ENCODE measurements at places on chromosomes 2 and 18. TPM values are rescaled to one million over a fixed set of nuclear protein-coding genes. Genes with fewer than 3 reads are reported as not detected.

GRCh38 chr2:127231130-127231865 lies 11.2 kb upstream of the CYP27C1 start:
- no peaks in the 10 kb centered on the region for H3K36me3 ChIP-seq
- H3K27me3 ChIP-seq = peaks cover 4% of the 10 kb centered on the region
- H3K27ac ChIP-seq = no peak overlapping the region
- peak; percentile 70 for DNase-seq
- H3K4me1 ChIP-seq = peaks cover 22% of the 10 kb centered on the region
- H3K4me3 ChIP-seq = no peak overlapping the region

DNA sequence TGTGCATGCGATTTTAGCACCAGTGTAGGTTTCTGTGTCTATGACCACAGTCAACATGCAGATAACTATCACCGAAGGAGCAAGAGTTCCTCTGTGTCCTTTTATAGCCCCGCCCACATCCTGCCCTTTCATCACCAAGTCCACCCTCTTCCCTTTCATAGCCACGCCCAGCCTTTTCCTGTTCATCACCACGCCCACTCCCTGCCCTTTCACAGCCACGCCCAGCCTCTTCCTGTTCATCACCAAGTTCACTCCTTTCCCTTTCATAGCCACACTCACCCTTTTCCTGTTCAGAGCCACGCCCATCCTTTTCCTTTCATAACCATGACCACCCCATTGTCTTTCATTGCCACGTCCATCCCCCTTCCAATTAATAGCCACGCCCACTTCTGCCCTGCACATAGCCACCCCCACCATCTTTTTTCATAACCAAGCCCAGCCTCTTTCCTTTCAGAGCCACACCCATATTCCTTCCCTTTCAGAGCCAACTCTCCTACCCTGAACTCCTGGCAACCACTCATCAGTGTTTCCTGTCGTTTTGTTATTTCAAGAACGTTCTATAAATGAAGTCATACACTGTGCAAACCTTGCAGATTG lies 273.9 kb downstream of the MYT1L start:
- H3K4me3 ChIP-seq = no peak overlapping the region
- no peaks in the 10 kb centered on the region for H3K4me1 ChIP-seq
- DNase-seq = no peak
- H3K27me3 ChIP-seq = no peaks in the 10 kb centered on the region
- no peaks in the 10 kb centered on the region for H3K36me3 ChIP-seq

The TDRD15 gene
- 0.12 TPM for polyA plus RNA-seq

DNA sequence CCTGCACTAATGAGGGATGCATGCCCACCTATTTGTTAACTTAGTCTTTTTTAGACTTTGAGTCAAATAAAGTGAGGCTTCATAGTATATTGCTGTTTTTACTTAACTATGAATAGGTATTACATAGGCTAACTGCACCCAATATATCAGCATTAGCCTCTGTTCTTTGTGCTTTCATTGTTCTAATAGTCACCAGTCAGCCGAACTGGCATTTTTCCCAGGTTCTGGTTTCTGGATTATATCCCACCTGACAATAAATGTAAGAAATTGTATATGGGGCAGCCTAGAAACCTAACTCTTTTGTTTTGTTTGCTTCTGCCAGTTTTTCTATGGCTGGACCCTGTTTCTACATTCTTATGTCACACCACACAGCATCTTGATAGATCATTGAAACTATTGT lies 1672.4 kb upstream of the LRRTM1 start:
- no peak overlapping the region for H3K4me3 ChIP-seq
- H3K27me3 ChIP-seq = no peaks in the 10 kb centered on the region
- H3K36me3 ChIP-seq = no peaks in the 10 kb centered on the region
- H3K4me1 ChIP-seq = no peaks in the 10 kb centered on the region
- DNase-seq = no peak

GRCh38 chr2:36222485-36222884 lies 133.1 kb upstream of the CRIM1 start:
- no peak overlapping the region for H3K4me3 ChIP-seq
- no peaks in the 10 kb centered on the region for H3K27me3 ChIP-seq
- no peaks in the 10 kb centered on the region for H3K36me3 ChIP-seq
- no peaks in the 10 kb centered on the region for H3K4me1 ChIP-seq
- H3K27ac ChIP-seq = no peak overlapping the region

GRCh38 chr2:7943446-7943845 lies 738.4 kb upstream of the ID2 start:
- H3K36me3 ChIP-seq = no peaks in the 10 kb centered on the region
- H3K4me1 ChIP-seq = peaks cover 10% of the 10 kb centered on the region
- no peak for DNase-seq
- no peak overlapping the region for H3K4me3 ChIP-seq

- H3K4me1 ChIP-seq = no peaks in the 10 kb centered on the region
- H3K4me3 ChIP-seq = no peak overlapping the region
- peak; percentile 1 for DNase-seq
- no peaks in the 10 kb centered on the region for H3K36me3 ChIP-seq
- no peak overlapping the region for H3K27ac ChIP-seq
Observed at GRCh38 chr18:68152770-68153169, 562.1 kb downstream of the TMX3 start.

DNA sequence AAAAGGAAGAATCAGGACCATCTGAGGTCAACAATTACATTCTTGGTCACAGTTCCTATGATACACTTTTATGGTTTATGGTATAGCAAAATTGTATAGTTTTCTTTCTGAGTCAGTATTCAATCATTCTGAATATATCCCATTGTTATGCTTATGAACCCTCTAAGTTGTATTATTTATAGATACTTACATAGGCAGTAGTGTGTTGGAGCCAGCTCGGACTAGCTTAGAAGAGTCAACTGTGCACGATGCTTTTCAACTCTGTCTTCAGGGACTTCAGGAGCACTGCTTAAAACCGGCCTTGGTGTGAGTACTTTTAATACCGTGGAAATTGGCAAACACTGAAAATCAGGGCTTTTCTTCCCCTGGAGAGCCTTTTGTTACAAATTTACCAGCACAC lies 215.7 kb downstream of the IKZF2 start:
- no peaks in the 10 kb centered on the region for H3K36me3 ChIP-seq
- no peak for DNase-seq
- no peak overlapping the region for H3K27ac ChIP-seq
- no peak overlapping the region for H3K4me3 ChIP-seq

DNA sequence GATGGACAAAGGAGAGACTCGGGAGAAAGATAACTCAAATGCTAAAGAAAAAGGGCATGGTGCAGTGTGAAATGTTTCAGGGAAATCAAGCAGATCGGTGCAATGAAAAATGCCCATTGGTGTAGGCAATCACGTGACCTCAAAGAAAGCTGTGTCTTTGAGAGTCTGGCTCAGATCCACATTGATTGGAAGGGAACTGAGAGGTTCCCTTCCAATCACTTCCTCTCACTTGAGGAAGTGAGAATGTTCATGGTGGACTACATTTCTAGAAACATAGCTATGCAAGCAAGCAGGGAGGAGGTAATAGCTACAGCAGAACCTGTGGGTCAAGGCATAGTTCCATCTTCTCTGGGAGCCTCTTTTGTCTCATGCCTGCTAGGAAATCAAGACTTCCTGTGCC lies 187.4 kb downstream of the LPIN1 start:
- no peak for DNase-seq
- H3K4me1 ChIP-seq = peaks cover 6% of the 10 kb centered on the region
- peaks cover 3% of the 10 kb centered on the region for H3K27me3 ChIP-seq
- no peak overlapping the region for H3K4me3 ChIP-seq

- no peaks in the 10 kb centered on the region for H3K27me3 ChIP-seq
- no peak for DNase-seq
- no peak overlapping the region for H3K4me3 ChIP-seq
- H3K4me1 ChIP-seq = no peaks in the 10 kb centered on the region
- no peak overlapping the region for H3K27ac ChIP-seq
Observed at GRCh38 chr2:54969940-54970338, 80.3 kb downstream of the RTN4 start.

The DTNA gene
- 32.7 TPM for polyA plus RNA-seq

- no peak for DNase-seq
- no peak overlapping the region for H3K4me3 ChIP-seq
- no peak overlapping the region for H3K27ac ChIP-seq
- peaks cover 10% of the 10 kb centered on the region for H3K4me1 ChIP-seq
- 0 out of 3 replicates have a peak, but pooled peaks cover 6% of the 10 kb centered on the region for H3K36me3 ChIP-seq
- no peaks in the 10 kb centered on the region for H3K27me3 ChIP-seq
Observed at GRCh38 chr18:13281406-13281805, 62.8 kb downstream of the LDLRAD4 start.

DNA sequence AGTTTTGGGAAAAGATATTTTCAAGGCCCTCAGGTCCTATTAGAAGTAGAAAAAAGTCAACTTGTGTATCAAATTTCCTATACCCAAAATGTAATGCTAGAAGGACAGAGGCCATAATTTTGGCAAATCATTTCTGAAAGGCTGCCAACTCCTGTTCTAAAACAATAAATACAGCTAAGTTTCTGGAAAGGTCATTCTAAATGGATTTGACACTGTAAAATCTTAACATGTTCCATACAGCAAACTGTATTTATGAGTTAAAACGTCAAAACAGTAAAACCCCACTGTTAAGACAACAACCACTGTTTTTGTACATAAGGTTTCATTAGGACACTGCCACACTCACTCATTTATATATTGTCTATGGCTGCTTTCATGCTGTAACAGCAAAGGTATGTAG lies 9.7 kb downstream of the FAM98A start:
- H3K4me1 ChIP-seq = no peaks in the 10 kb centered on the region
- no peak overlapping the region for H3K27ac ChIP-seq
- peaks cover 14% of the 10 kb centered on the region for H3K36me3 ChIP-seq
- no peak for DNase-seq
- no peak overlapping the region for H3K4me3 ChIP-seq
- H3K27me3 ChIP-seq = no peaks in the 10 kb centered on the region

- H3K4me3 ChIP-seq = no peak overlapping the region
- no peak for DNase-seq
- peaks cover 6% of the 10 kb centered on the region for H3K27me3 ChIP-seq
- H3K4me1 ChIP-seq = no peaks in the 10 kb centered on the region
- H3K36me3 ChIP-seq = no peaks in the 10 kb centered on the region
Observed at GRCh38 chr2:29480426-29480825, 365.2 kb downstream of the CLIP4 start.

The GPR39 gene
- 0.55 TPM for polyA plus RNA-seq

DNA sequence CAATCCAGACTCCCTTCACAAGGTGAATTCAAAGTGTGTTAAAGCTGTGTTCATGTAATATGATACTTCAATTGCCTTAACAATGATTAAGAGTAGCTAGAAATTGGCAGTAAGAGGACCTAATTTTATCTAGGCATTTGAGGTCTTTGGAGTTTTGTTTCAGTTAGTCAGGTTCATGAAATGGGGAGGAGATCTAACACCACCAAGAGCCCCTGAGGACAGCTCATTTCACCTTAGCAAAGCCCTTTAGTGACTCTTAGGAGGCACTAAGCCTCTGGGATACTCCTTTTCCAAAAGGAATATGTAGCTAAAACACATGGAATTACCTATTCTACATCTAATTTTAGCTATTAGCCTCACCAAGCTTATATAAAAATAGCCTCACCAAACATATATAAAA lies 716.5 kb upstream of the RAB6C start:
- H3K36me3 ChIP-seq = no peaks in the 10 kb centered on the region
- H3K27me3 ChIP-seq = no peaks in the 10 kb centered on the region
- no peaks in the 10 kb centered on the region for H3K4me1 ChIP-seq
- H3K4me3 ChIP-seq = no peak overlapping the region
- DNase-seq = no peak

DNA sequence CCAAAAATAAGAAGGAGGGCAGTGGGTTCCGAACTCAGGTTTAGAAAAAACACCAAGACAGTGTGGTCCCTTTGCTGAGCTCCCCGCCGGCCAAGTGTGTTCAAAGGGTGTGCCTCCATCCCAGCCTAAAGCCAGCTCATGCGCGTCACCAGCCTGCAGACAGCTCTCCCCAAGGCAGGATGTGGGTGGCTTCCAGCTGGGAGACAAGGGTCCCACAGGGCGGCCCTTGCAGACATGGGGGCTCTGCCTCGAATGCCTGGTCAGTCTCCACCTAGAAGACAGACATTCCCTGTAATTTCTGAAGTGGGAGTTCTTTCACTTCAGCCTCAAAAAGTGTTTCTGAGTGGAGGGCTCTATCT lies 135.8 kb upstream of the GPC1 start:
- no peak overlapping the region for H3K4me3 ChIP-seq
- DNase-seq = no peak
- H3K36me3 ChIP-seq = no peaks in the 10 kb centered on the region
- peaks cover 26% of the 10 kb centered on the region for H3K27me3 ChIP-seq

The RGPD4 gene
- polyA plus RNA-seq = not detected

GRCh38 chr18:10010611-10011015 lies 96.8 kb downstream of the VAPA start:
- H3K27ac ChIP-seq = no peak overlapping the region
- H3K4me3 ChIP-seq = no peak overlapping the region
- H3K36me3 ChIP-seq = no peaks in the 10 kb centered on the region
- H3K27me3 ChIP-seq = no peaks in the 10 kb centered on the region
- no peak for DNase-seq
- no peaks in the 10 kb centered on the region for H3K4me1 ChIP-seq

The FBXO15 gene
- 0.12 TPM for polyA plus RNA-seq

DNA sequence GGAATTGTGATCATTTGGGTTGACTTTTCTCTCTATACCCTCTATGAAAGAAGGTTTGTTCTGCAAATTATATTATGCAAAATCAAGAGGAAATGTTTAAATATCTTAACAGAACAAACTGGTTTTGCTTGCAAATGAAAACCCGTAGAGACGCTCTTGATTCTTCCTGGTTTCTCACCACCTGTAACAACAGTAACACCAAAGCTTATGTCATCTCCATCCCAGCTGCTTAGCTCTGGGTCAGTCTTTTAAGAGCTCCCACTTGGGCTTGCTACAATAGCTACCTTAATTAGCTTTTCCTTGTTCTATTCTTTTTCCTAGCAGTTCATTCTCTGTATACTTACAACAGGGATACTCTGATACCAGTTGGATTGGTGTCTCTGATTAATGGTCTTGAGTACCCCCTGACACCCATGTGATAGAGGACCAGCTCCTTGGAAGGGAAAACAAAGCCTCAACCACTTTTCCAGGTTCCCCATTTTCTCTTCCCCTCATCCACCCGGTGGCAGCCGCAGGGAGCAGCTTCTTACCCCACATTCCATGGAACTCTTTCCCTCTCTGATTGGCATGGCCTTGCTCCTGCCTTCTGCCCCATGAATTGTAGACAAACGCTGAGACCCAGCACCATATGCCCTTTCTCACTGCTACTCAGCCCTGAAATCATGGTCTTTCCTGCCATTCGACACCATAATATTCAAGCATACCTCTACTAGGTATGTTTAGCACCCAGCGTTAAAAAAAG lies 27.7 kb downstream of the TMEM182 start:
- peaks cover 3% of the 10 kb centered on the region for H3K36me3 ChIP-seq
- H3K27ac ChIP-seq = no peak overlapping the region
- DNase-seq = no peak
- H3K4me1 ChIP-seq = no peaks in the 10 kb centered on the region
- no peak overlapping the region for H3K4me3 ChIP-seq
- no peaks in the 10 kb centered on the region for H3K27me3 ChIP-seq

The GPR155 gene
- polyA plus RNA-seq = 0.39 TPM

The DLGAP1 gene
- polyA plus RNA-seq = 0.03 TPM

The SAG gene
- polyA plus RNA-seq = not detected

DNA sequence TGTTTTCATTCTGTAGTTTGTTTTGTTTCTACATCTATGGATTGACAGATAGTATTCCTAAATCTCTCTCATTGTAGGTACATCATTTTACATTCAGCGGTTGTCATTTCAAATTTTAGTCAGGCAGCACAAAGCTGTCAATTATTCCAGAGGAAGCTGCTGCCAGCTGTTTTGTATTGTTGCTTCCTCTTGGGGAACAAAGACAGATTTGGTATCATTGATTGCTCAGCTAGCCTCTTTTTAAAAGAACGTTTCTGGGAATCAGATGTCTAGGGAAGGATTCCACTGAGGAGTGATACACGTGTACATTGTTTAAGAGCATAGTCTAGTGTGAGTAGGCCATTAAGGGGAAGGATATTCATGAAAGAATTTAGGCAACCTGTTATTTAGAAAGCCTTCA lies 145.8 kb downstream of the AGPS start:
- no peaks in the 10 kb centered on the region for H3K4me1 ChIP-seq
- no peak for DNase-seq
- no peak overlapping the region for H3K4me3 ChIP-seq
- H3K36me3 ChIP-seq = peaks cover 24% of the 10 kb centered on the region
- no peak overlapping the region for H3K27ac ChIP-seq
- no peaks in the 10 kb centered on the region for H3K27me3 ChIP-seq

Measured in HepG2 (cell line).